ENCODE measurements at places on chromosomes 5 and 9. TPM values are rescaled to one million over a fixed set of nuclear protein-coding genes. Genes with fewer than 3 reads are reported as not detected.

The ISCA1 gene
- 87.2 TPM for total RNA-seq

The SPINK7 gene
- not detected for total RNA-seq

The GPSM1 gene
- total RNA-seq, result 10.8 TPM

- DNase-seq, result no peak
- H3K4me3 ChIP-seq, result no peak overlapping the region
- no peaks in the 10 kb centered on the region for H3K27me3 ChIP-seq
- H3K36me3 ChIP-seq, result no peaks in the 10 kb centered on the region
- no peak overlapping the region for H3K27ac ChIP-seq
These were observed 29.8 kb upstream of the VCAN start for GRCh38 chr5:83441747-83442146.

The GPRIN1 gene
- 0.57 TPM for total RNA-seq

DNA sequence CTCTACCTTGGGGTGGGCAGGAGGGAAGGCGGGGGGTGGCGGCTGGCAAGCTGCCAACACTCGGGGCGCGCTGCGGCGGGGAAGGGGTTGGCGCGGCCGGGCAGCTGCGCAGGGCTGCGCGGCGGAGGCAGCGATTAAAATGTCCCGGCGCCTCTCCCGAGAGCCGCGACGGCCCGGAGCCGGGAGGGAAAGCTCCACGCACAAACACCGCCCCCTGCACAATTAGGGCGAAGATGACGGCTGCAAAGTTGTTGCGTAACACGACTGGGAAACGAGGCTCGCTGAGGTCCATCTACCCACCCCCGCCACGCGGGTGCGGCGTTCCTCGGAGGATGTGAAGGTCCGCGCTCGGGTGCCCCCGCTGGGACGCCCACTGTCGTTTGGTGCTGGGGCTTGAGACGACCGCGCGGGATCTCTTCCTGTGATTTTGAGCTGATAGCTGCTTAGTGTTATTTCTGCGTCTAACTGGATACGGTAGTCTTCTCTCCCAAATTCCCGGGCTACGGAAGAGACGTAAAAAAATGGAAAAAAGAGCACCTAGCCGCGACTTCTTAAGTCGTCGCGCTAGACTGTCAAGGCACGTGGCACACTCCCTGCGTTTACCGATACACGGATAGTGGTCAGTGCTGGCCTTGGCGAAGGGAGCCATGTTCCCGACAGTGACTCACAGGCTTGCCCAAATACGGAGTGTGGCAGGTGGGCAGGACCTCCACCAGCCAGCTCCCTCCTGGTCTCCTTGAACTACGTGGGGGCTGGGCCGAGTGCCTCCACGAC is 958 bp upstream of the NFIL3 start:
- H3K27me3 ChIP-seq, result peaks cover 28% of the 10 kb centered on the region
- H3K36me3 ChIP-seq, result peaks cover 2% of the 10 kb centered on the region
- no peak for DNase-seq
- peak overlapping the region; percentile 93 for H3K4me3 ChIP-seq
- H3K4me1 ChIP-seq, result peaks cover 41% of the 10 kb centered on the region

The ZFP2 gene
- total RNA-seq, result 0.52 TPM

DNA sequence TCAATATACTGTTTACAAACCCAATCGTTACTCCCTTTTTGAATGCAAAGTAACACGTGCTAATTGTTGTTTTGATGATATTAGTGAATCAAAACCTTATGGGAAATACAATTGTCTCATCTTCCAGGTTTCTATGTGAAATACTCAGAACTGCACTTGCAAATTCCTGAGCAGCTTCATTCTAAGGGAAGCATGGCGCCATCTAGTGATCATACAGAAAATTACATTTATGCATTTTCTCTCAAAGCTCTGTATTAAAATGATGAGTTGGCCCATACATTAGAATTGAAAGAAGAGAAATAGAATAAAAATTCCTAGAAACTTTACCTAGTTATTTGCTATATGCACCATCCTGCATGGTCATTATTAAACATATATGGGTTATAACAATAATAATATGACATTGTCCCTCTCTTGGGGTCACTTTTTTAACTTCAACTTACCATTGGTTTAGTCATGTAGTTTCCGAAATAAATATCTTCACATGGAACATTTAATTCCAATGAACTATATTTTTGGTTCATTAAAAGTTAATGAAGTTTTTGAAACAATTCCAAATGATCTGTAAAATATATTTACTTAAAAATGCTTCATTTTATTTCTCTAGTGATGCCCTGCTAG is 220.0 kb downstream of the PDE4D start:
- no peak overlapping the region for H3K27ac ChIP-seq
- DNase-seq, result no peak
- H3K4me3 ChIP-seq, result no peak overlapping the region
- no peaks in the 10 kb centered on the region for H3K36me3 ChIP-seq

- no peak overlapping the region for H3K27ac ChIP-seq
- H3K4me3 ChIP-seq, result no peak overlapping the region
- no peaks in the 10 kb centered on the region for H3K27me3 ChIP-seq
- no peak for DNase-seq
- H3K4me1 ChIP-seq, result peaks cover 8% of the 10 kb centered on the region
- H3K36me3 ChIP-seq, result no peaks in the 10 kb centered on the region
These were observed 47.8 kb downstream of the C9orf57 start for GRCh38 chr9:72012646-72013045.

GRCh38 chr9:72309364-72310133 is 55.5 kb downstream of the ZFAND5 start:
- H3K4me1 ChIP-seq, result peaks cover 20% of the 10 kb centered on the region
- DNase-seq, result no peak
- no peak overlapping the region for H3K4me3 ChIP-seq
- no peaks in the 10 kb centered on the region for H3K36me3 ChIP-seq
- no peaks in the 10 kb centered on the region for H3K27me3 ChIP-seq

DNA sequence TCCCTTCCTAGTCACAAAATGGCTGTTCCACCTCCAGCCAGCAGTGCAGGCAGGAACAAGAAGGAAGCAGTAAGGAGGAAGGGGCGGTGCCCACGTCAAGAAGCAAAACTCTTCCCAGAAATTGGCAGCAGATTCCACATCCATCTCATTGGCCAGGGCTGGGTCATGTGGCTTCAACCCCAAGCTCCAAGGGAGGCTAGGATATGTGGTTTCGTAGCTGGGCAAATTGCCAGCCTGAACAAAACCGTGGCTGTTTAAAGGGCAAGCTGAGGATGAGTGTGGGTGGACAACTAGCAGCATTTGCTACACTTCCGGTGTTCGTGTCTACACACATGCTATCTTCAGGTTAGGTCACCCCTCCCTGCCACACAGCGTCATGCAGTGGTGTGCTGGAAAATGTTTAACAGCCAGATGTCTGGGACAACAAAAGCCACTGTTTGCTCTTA is 92.1 kb upstream of the MAP1B start:
- no peak overlapping the region for H3K27ac ChIP-seq
- no peaks in the 10 kb centered on the region for H3K4me1 ChIP-seq
- no peak overlapping the region for H3K4me3 ChIP-seq
- H3K36me3 ChIP-seq, result no peaks in the 10 kb centered on the region
- DNase-seq, result no peak

DNA sequence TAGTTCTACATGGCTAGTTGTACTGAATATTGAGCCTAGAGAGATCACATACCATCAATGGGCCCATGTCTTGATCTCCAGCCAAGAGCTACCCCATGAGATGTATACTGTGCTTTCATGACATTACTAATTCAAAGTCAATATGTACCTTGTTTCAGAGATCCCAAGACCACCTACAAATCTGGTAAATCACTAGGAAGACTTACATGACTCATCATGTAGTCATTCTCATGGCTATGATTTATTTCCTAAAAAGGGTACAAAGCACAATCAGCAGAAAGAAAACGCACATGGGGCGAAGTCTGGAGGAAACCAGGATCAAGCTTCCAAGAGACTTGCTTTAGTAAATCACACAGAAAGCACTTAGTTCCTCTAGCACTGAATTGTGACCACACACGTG is 103.0 kb downstream of the PCSK5 start:
- H3K36me3 ChIP-seq, result peaks cover 3% of the 10 kb centered on the region
- DNase-seq, result no peak
- peaks cover 2% of the 10 kb centered on the region for H3K4me1 ChIP-seq
- H3K4me3 ChIP-seq, result no peak overlapping the region

- no peak overlapping the region for H3K4me3 ChIP-seq
- no peak for DNase-seq
- no peak overlapping the region for H3K27ac ChIP-seq
- peaks cover 42% of the 10 kb centered on the region for H3K4me1 ChIP-seq
These were observed 4.8 kb downstream of the PSIP1 start for GRCh38 chr9:15505921-15506320.

DNA sequence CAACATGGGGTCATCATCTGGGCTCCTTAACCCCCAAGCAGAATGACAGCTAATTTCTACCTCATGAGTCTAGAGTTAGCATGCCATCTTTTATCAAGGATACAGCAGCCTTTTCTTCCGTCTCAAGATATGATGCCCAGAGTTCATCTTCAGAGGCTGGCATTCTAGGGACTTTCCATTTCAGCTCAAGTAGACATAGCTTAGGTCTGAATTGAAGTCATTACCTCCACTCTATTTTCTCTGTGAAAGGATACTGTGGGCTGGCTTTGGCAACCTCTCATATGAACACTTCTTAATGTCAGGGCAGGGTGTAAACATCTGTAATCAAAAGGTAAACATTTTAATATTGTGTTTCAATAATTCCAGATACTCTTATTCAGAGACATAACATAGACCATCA is 535.7 kb downstream of the MAT2B start:
- H3K4me3 ChIP-seq, result no peak overlapping the region
- DNase-seq, result no peak
- H3K27ac ChIP-seq, result no peak overlapping the region

DNA sequence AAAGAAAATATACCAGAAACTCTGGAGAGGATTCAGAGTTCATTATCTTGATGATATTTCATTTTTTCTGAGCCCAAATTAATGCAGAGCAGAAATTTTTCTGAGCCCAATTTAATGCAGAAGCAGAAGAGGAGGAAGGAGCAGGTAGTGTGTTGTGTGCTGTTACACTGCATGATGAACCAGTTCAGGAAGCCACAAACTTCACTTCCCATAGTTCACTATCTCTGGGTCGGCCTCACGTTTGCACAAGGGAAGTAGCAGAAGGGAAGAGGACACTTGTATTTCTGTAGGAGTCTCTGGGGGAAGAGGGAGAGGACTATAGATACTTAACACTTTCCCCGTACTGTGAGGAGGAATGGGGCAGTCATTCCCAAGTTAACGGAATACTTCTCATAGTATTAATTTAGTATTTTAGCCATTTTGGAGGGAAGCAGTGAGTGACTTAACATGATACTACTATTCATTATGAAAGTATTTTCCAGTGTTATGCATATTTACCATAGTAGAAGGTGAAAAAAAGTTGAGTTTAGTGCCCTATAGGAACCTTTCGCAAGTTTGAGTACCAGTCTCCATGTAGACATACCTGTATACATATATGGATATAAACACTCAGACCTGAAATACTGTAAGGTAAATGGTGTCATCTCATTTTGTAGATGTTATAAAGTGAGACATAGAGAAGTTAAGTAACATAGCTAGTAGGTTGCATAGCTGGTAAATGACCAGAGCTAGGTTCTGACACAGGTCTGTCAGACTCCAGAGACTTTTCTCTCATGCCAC is 30.0 kb downstream of the XPA start:
- peaks cover 6% of the 10 kb centered on the region for H3K36me3 ChIP-seq
- H3K27me3 ChIP-seq, result no peaks in the 10 kb centered on the region
- no peak for DNase-seq
- H3K4me1 ChIP-seq, result peaks cover 16% of the 10 kb centered on the region

DNA sequence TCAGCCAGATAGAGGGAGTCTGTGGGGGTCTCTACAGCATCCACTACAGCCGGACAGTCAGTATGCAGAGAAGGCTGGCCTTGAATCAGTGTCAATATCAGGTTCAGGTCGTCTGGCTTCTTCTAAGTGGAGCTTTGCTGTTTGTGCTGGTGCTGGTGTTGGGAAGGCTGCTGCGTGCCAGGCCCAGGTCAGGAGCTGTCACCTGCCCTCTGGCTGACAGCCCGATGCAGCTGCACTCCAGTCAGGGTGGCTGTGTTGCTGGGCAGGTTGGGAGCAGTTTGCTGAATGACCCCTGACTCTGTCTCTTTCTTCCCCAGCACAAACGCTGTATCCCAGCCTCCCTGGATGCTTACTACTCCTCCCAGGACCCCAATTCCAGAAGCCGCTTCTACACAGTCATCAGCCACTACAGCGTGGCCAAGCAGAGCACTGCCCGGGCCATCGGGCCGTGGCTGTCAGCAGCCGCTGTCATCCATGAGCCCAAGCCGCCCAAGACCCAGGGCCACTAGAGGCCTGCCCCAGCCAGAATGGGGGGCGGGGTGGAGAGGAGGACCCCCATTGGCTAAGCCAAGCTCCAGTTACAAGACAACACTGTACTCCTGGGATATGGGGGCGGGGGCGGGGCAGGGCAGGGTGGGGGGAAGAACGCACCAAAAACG is 61.6 kb downstream of the NSG2 start:
- H3K27me3 ChIP-seq, result peaks cover 43% of the 10 kb centered on the region
- H3K4me3 ChIP-seq, result no peak overlapping the region
- H3K27ac ChIP-seq, result no peak overlapping the region
- no peak for DNase-seq

DNA sequence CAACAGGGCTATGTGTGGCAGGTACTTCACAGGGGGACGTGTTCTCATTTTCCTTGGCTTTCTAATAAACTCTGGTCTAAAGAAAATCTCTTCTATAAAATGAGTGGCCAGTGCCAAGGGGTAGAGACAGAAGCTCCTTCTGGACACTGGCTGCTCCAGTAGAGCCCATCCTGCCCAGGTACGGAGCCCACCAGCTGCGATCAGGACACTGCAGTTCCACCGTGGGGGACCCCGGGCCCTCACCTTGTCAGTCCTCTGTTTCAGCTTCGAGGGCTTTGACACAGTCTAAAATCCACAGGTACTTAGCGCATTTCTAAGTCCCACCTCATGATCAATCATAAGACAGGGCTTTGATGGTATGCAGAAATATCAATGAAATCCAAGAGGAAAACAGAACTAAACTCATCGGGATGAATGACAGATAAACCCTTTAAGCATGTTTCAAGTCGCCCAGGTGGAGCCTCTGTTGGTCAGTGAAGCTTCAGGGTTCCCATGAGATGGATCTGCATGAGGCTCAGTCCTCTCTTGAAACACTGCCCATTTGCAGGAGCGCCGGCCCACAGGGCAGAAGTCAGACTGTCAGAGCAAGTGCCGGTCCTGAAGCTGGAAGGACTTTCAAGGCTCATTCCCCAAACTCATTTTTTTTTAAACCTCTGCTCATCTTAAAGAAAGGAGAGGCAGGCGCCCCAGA is 20.3 kb upstream of the TERT start:
- peaks cover 2% of the 10 kb centered on the region for H3K36me3 ChIP-seq
- peaks cover 40% of the 10 kb centered on the region for H3K4me1 ChIP-seq
- H3K4me3 ChIP-seq, result peak overlapping the region; percentile 87
- no peak for DNase-seq
- H3K27me3 ChIP-seq, result no peaks in the 10 kb centered on the region
- H3K27ac ChIP-seq, result peak overlapping the region; percentile 97

GRCh38 chr9:129664746-129665388 is 580 bp upstream of the PRRX2 start:
- no peak for DNase-seq
- peaks cover 8% of the 10 kb centered on the region for H3K27me3 ChIP-seq
- H3K4me1 ChIP-seq, result peaks cover 5% of the 10 kb centered on the region

- no peak for DNase-seq
- peaks cover 2% of the 10 kb centered on the region for H3K4me1 ChIP-seq
- H3K36me3 ChIP-seq, result peaks cover 2% of the 10 kb centered on the region
- no peak overlapping the region for H3K27ac ChIP-seq
- H3K27me3 ChIP-seq, result peaks cover 51% of the 10 kb centered on the region
- H3K4me3 ChIP-seq, result no peak overlapping the region
These were observed 11.9 kb downstream of the LCN1 start for GRCh38 chr9:135533113-135533512.

The DDX4 gene
- not detected for total RNA-seq

- no peak for DNase-seq
- no peak overlapping the region for H3K27ac ChIP-seq
- H3K36me3 ChIP-seq, result no peaks in the 10 kb centered on the region
- peaks cover 30% of the 10 kb centered on the region for H3K27me3 ChIP-seq
These were observed 168.9 kb downstream of the ERCC6L2 start for GRCh38 chr9:96044401-96044800.
